Activated CD4-positive, alpha-beta memory T cell treated with anti-CD3 and anti-CD28 coated beads for 36 hours (primary cell): ENCODE measurements at places on chromosomes 5 and 9. TPM values are rescaled to one million over a fixed set of nuclear protein-coding genes. Genes with fewer than 3 reads are reported as not detected.
A peak's percentile ranks its signal among the peaks of the same experiment; 100 is the strongest.

PAEP gene
- total RNA-seq = not detected

TTC33 gene
- 34.1 TPM for total RNA-seq

DNA sequence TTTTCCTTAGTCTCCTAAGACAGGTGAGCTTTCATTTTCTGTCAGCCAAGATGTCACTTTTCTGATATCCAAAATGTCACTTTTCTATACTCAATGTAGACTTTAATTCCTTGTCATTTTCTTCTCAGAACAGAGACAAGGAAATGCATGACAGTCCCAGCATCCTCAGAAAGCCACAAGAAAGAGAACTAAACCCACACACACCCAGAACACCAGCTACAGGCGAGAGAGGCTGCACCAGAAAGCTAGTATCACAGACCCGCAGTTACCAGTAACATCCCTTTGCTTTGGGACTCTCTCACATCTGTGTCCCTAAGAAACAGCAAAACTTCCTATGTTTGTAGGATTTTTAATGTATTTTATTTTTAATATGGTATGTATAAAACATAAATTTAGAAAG, 17.1 kb downstream of the TRMO start:
- H3K4me3 ChIP-seq = peak overlapping the region; percentile 76
- H3K27ac ChIP-seq = peak overlapping the region; percentile 89
- H3K36me3 ChIP-seq = peaks cover 20% of the 10 kb centered on the region
- peak; percentile 62 for DNase-seq
- H3K27me3 ChIP-seq = no peaks in the 10 kb centered on the region

DNA sequence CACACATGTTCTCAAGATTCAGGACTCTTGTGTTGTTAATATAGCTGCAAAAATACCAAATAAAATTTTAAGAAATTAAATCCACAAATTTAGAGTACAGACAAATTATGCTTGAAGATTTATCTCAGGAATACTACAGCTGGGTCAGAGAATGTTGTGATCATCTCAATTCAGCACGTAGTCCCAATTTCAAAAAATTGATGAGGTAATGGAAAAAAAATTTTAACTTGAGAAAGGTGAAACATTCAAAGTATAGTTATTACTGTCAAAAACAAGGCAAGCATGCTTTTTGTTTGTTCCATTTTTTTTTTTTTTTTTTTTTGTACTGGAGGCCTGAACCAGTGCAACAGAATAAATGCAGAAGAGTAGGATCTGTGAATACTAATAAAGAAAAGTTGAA, 29.4 kb downstream of the ICE1 start:
- H3K27ac ChIP-seq = no peak overlapping the region
- no peak for DNase-seq
- peaks cover 27% of the 10 kb centered on the region for H3K36me3 ChIP-seq
- no peaks in the 10 kb centered on the region for H3K27me3 ChIP-seq
- no peak overlapping the region for H3K4me3 ChIP-seq
- H3K4me1 ChIP-seq = no peaks in the 10 kb centered on the region
